ENCODE measurements at places on chromosomes 5 and 9. TPM values are rescaled to one million over a fixed set of nuclear protein-coding genes. Genes with fewer than 3 reads are reported as not detected.

DNA sequence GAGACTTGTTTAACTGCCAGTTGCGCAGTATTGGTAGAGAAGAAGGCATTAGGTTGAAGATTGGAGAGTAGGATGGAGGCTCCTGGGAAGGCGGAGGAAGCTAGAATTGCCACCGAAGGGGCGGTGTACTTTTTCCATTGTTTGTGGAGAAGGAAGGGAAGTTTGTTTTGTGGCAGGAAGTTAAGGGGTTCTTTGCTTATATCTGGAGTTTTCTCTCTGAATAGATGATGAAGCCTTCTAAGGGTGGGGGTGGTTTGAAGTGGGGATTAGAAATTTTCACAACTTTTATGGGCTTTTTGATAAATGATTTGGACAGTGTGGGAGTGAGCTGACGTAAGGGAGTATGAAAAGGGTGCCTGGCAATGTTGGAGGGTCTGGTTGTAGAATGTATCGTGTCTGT is 59.3 kb downstream of the SNX30 start:
- no peak overlapping the region for H3K4me3 ChIP-seq
- no peaks in the 10 kb centered on the region for H3K4me1 ChIP-seq
- no peaks in the 10 kb centered on the region for H3K27me3 ChIP-seq
- no peaks in the 10 kb centered on the region for H3K36me3 ChIP-seq

GRCh38 chr5:32379421-32379820 is 65.1 kb downstream of the ZFR start:
- H3K27ac ChIP-seq: no peak overlapping the region
- H3K27me3 ChIP-seq: no peaks in the 10 kb centered on the region
- H3K36me3 ChIP-seq: peaks cover 54% of the 10 kb centered on the region
- no peaks in the 10 kb centered on the region for H3K4me1 ChIP-seq
- no peak overlapping the region for H3K4me3 ChIP-seq
- DNase-seq: no peak

DNA sequence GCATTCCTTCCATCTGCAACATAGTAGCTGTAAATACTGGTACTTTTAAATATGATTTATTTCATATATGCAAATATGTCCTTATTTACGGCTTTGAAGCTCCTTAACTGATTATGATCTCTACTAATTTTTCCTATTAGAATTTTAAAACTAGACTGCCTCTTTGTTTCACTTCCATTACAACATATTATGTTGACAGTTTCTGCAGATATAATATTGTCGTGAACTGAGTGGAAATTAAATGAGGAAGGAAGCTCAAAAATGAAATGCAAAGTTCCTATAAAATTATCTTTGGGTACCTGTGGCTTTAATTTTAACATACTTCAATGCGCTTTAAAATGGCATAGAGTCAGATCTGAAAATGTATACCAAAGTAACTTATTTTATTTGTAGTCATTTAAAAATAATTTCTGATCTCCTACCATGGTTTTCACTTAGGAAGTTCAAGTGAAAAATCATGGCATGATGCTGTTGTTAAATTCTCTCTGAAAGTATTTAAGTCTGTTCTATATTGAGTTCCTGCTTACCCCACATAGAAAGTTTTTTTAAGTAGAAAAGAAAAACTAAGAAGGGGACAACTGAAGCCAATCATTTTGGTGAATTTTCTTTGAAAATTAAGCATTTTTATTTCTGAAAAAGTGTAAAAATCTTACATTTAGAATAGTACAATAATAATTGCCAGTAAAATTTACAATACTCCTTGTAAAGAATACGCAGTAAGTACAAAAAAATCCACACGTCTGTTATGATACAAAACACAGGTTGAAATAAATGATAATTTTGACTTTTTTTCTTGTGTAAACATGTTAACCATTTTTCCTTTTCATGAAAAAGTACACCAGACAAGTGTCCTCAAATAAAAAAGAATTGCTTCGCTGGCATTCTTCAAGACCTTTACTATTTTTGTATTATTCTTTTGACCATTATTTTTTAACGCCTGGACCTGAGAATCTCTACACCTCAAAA is 2.6 kb downstream of the FOXD1 start:
- no peaks in the 10 kb centered on the region for H3K36me3 ChIP-seq
- no peak overlapping the region for H3K27ac ChIP-seq
- H3K27me3 ChIP-seq: peaks cover 92% of the 10 kb centered on the region
- DNase-seq: no peak

DNA sequence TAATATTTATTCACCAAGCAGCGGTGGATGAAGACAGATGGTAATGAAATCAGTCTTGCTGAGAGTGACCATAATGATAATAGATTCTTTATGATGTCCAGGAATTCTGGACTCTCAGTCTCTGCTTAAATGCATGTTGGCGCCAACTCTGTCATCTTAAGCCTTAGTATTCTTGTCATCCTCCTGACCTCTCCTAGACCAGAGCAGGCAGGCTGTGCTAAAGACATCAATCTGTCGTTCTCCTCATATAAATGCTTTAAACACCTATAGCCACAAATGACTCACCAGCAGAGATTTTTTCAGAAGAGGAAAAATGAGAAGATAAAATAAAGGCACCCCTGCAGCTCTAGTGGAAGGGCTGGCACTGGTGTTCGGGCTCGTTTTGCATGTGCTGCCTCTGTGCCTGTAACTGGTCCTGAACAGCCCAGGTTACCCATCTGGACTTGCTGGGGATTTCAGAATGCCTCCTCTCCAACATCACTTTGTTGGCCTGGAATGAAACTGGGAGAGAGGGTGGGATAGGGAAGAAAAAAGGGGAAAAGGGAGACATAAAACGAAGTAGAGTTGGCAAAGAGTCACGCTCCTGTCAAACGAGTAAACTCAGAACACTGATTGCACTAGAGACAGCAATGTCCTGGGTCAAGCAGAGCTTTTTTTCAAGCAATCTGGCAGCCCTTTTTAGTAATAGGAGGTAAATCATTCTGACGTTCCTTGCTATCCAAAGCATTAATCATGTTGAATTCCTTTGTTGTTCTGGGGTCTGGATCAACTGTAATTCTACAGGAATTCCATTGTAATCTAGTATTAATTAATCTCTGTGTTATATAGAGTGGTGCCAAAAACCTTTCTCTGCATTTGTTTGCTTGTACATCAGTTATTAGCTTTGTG is 195.5 kb upstream of the CLINT1 start:
- H3K27ac ChIP-seq: no peak overlapping the region
- peaks cover 18% of the 10 kb centered on the region for H3K4me1 ChIP-seq

UBE2QL1 gene
- total RNA-seq: 0.64 TPM

FUT7 gene
- not detected for total RNA-seq

GRCh38 chr9:37336150-37336549 is 86.3 kb upstream of the GRHPR start:
- H3K36me3 ChIP-seq: no peaks in the 10 kb centered on the region
- H3K27ac ChIP-seq: no peak overlapping the region
- DNase-seq: no peak
- H3K4me3 ChIP-seq: no peak overlapping the region
- H3K4me1 ChIP-seq: no peaks in the 10 kb centered on the region

DNA sequence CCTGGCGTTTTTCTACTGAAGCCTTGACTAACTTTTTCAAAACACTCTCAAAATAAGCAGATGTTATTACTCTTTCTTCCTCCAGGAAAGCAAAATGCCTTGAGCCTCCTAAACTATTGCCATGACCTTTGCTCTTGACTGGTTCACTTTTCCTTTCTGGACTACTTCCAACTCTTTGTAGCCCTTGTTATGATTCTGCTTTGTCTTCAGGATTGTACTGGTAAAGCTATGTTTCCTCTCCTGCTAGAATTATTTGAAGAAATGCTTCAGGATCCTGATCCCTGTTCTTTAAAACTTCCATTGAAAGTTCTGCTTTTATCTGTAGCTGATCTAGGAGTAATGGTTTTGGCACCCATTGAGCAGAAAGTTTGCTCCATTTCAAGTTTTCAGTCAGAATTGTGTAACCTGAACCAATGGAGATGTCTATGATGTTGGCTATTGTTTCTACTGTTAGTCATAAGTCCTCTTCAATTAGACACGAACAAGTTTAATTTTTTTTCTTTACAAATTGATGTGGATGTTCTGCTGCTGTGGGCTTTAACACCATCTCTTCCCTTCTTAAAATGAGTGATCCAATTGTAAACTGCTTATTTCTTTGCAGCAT is 1356.4 kb downstream of the EFNA5 start:
- DNase-seq: no peak
- no peak overlapping the region for H3K4me3 ChIP-seq
- no peaks in the 10 kb centered on the region for H3K36me3 ChIP-seq
- no peaks in the 10 kb centered on the region for H3K27me3 ChIP-seq

- DNase-seq: no peak
- H3K4me1 ChIP-seq: no peaks in the 10 kb centered on the region
- H3K4me3 ChIP-seq: no peak overlapping the region
- no peaks in the 10 kb centered on the region for H3K36me3 ChIP-seq
- H3K27me3 ChIP-seq: no peaks in the 10 kb centered on the region
These were observed 61.9 kb downstream of the SNX24 start for GRCh38 chr5:122907276-122907675.

- no peak overlapping the region for H3K27ac ChIP-seq
- H3K4me1 ChIP-seq: no peaks in the 10 kb centered on the region
- H3K27me3 ChIP-seq: no peaks in the 10 kb centered on the region
- H3K36me3 ChIP-seq: no peaks in the 10 kb centered on the region
- H3K4me3 ChIP-seq: no peak overlapping the region
- DNase-seq: no peak
These were observed 22.0 kb upstream of the RXRA start for GRCh38 chr9:134304261-134304660.

GRCh38 chr5:171848006-171848405 is 62.4 kb downstream of the SMIM23 start:
- no peaks in the 10 kb centered on the region for H3K27me3 ChIP-seq
- H3K36me3 ChIP-seq: no peaks in the 10 kb centered on the region
- no peak overlapping the region for H3K4me3 ChIP-seq
- no peak overlapping the region for H3K27ac ChIP-seq
- no peak for DNase-seq
- H3K4me1 ChIP-seq: no peaks in the 10 kb centered on the region

KCTD16 gene
- 0.14 TPM for total RNA-seq

- no peaks in the 10 kb centered on the region for H3K4me1 ChIP-seq
- H3K36me3 ChIP-seq: no peaks in the 10 kb centered on the region
- no peak overlapping the region for H3K27ac ChIP-seq
- no peaks in the 10 kb centered on the region for H3K27me3 ChIP-seq
- no peak for DNase-seq
- H3K4me3 ChIP-seq: no peak overlapping the region
These were observed 69.7 kb downstream of the ZSWIM6 start for GRCh38 chr5:61401726-61402125.

GKAP1 gene
- 6.0 TPM for total RNA-seq

GRCh38 chr5:146079695-146080373 is 25.5 kb downstream of the PLAC8L1 start:
- H3K27me3 ChIP-seq: no peaks in the 10 kb centered on the region
- no peak overlapping the region for H3K27ac ChIP-seq
- no peaks in the 10 kb centered on the region for H3K36me3 ChIP-seq
- H3K4me3 ChIP-seq: no peak overlapping the region
- no peak for DNase-seq

DNA sequence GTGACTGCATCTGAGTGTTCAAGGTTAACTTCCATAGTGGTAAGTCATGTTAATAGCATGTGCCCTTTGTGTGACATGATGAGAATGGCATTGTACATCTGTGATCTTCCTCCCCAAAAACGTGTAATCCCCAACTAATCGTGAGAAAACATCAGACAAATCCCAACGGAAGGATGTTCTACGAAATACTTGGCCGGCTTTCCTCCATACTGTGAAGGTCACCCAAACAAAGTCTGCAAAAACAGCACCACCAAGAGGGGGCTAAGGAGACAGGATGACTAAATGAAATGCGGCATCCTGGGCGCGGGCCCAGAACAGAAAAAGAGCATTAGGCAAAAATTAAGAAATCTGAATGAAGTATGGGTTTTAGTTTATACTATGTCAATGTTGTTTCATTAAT is 81.8 kb downstream of the MED10 start:
- H3K36me3 ChIP-seq: no peaks in the 10 kb centered on the region
- H3K27ac ChIP-seq: no peak overlapping the region
- H3K4me3 ChIP-seq: no peak overlapping the region
- no peaks in the 10 kb centered on the region for H3K27me3 ChIP-seq
- no peak for DNase-seq

REEP2 gene
- 3.5 TPM for total RNA-seq

HAND1 gene
- total RNA-seq: 8.0 TPM

GRCh38 chr9:107283623-107284616 is 841 bp downstream of the RAD23B start:
- H3K27ac ChIP-seq: peak overlapping the region; percentile 99
- peaks cover 3% of the 10 kb centered on the region for H3K4me1 ChIP-seq
- peak; percentile 81 for DNase-seq
- H3K27me3 ChIP-seq: no peaks in the 10 kb centered on the region
- peak overlapping the region; percentile 100 for H3K4me3 ChIP-seq
- no peaks in the 10 kb centered on the region for H3K36me3 ChIP-seq

IFNA21 gene
- total RNA-seq: not detected
